ENCODE measurements at places on chromosomes 16 and 17. TPM values are rescaled to one million over a fixed set of nuclear protein-coding genes. Genes with fewer than 3 reads are reported as not detected.

KRTAP3-1 gene
- total RNA-seq = not detected

DNAI2 gene
- total RNA-seq = 0.09 TPM

ADAM11 gene
- 1.3 TPM for total RNA-seq

SEC14L5 gene
- 0.40 TPM for total RNA-seq

EVI2A gene
- 2.6 TPM for total RNA-seq

TMEM98 gene
- 40.5 TPM for total RNA-seq

ZMYND15 gene
- total RNA-seq = 0.27 TPM

TOP2A gene
- total RNA-seq = 45.9 TPM

SLC2A4 gene
- total RNA-seq = 21.3 TPM

IL34 gene
- total RNA-seq = 10.2 TPM

TSPAN10 gene
- 0.53 TPM for total RNA-seq

CCDC47 gene
- 39.1 TPM for total RNA-seq

KRTAP9-2 gene
- not detected for total RNA-seq

C16orf96 gene
- total RNA-seq = 0.53 TPM

Data from muscle of leg (tissue), 16 donors.